Natural killer cell (primary cell): ENCODE measurements at places on chromosomes 7 and 10. TPM values are rescaled to one million over a fixed set of nuclear protein-coding genes. Genes with fewer than 3 reads are reported as not detected.

DNA sequence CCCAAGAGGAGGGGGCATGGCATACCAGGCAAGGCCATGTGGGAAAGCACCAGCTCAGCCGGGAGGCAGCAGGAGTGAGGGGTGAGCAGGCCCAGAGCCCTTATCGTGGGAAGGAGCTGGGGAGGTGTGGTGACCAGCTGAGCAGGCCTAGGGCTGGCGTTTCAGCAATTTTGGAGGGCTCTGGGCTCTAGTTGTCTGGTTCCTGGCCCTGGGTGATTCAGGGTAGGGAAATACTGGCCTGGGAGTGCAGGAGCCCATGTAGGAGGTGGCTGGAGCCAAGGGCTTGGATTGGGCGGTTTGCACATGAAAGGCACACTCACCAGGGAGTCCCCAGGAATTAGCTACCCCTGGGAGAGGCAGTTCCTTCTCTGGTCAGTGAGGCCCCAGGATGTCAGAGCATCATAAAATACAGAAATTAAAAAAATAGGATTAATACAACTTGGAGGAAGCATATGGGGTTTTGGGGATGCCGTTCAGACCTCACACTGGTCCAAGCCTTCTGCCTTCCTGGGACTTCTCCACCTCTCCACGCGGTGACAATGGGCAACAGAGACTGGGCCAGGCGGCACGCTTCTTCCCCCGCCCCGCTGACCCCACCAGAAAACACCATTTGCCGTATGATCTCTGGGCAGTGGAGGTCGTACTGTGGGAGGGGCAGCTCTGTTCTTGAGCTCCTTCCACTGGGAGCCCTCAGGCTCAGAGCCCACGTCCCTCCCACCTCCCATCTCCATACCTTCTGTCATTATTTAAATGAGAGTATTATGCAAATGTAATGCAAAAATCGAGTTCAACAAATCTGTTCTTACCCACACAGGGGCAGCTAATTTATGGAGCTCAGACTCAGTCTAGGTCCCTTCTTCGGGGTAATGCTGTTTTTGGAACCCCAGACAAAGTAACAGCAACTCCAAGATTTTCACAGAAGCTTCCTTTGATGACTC is 133.0 kb upstream of the FAM20C start:
- DNase-seq = no peak

GRCh38 chr7:158957921-158958491 is 101.6 kb downstream of the DYNC2I1 start:
- DNase-seq = peak; percentile 58

- DNase-seq = no peak
These were observed 8.5 kb downstream of the TPST1 start for GRCh38 chr7:66213637-66214036.

- no peak for DNase-seq
These were observed 12.0 kb downstream of the INPP5F start for GRCh38 chr10:119737823-119738222.

GRCh38 chr10:56679578-56679977 is 318.5 kb upstream of the ZWINT start:
- DNase-seq = no peak

DNA sequence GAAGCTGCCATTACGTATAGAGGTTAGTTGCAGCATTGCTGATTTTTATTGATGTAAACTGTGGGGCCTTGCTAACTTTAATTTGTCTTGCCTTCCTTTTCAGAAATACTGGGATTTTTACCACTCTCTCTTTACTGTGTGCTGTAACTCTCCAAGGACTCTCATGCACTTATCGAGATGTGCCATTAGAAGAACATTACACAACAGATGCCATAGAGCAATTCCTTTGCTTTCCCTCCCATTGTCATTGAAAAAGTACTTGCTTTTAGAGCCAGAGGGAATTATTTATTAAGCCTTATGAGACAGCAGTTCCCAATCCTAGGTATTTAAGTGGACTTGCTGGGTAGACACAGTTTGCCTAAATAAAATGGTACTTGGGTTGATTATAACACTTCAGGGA is 51.7 kb downstream of the ASB4 start:
- DNase-seq = no peak

DNA sequence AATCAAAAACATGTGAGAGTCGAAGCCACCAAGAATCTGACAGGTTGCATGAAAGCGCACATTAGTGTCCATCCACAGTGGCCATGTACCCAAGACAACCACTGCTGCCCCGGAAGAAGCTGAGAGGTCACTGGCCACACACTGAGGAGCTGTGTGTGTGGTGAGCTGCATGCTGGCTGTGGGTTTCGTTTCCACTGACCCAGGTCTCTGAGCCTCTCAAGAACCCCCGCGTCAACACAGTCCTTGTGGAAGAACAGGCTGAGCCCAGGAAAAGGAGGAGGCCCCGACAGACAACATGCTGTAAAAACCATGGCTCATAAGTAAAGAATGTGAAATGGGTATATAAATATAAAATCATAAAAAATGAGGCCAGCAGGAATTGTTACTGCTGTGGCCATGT is 8.2 kb downstream of the VIPR2 start:
- no peak for DNase-seq

DNA sequence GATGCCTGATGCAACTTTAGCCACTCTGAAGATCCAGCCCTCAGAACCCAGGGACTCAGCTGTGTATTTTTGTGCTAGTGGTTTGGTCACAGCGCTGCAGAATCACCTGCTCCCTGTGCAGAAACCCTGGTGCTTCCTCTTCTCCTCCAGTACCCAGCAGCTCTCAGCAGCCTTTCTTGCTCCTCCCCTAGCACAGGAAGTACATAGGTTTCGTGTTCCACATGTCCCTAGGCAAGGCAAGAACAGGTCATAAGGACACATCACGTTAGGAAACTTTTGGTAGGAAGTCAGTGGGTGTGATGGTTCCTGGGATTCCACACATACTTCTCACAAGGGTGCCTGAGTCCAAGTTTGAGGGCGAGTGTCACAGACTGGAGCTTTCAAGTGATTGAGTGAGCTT is 167.9 kb upstream of the PRSS1 start:
- DNase-seq = no peak

GRCh38 chr7:30082686-30083085 is 52.1 kb upstream of the MTURN start:
- no peak for DNase-seq

GRCh38 chr10:13351340-13351915 is 3.3 kb upstream of the SEPHS1 start:
- DNase-seq = peak; percentile 73

GRCh38 chr7:44958645-44959344 is 20.0 kb downstream of the MYO1G start:
- peak; percentile 18 for DNase-seq

The CSGALNACT2 gene
- 49.9 TPM for total RNA-seq

The COBL gene
- total RNA-seq = not detected

The PCLO gene
- not detected for total RNA-seq

The KAZALD1 gene
- total RNA-seq = not detected

The NKX1-2 gene
- not detected for total RNA-seq

The CRTAC1 gene
- total RNA-seq = not detected
